ENCODE measurements at places on chromosomes 3 and 15.

- DNase-seq: no peak
- no peaks in the 10 kb centered on the region for H3K27me3 ChIP-seq
- H3K27ac ChIP-seq: no peak overlapping the region
- no peaks in the 10 kb centered on the region for H3K36me3 ChIP-seq
Observed at GRCh38 chr15:50315814-50316630, 39.0 kb downstream of the GABPB1 start.

GRCh38 chr15:40285151-40285550 is 2.3 kb upstream of the ANKRD63 start:
- no peaks in the 10 kb centered on the region for H3K36me3 ChIP-seq
- peaks cover 42% of the 10 kb centered on the region for H3K27me3 ChIP-seq

GRCh38 chr3:119211193-119211592 is 29.5 kb downstream of the B4GALT4 start:
- no peak overlapping the region for H3K4me3 ChIP-seq
- no peaks in the 10 kb centered on the region for H3K27me3 ChIP-seq
- H3K36me3 ChIP-seq: peaks cover 63% of the 10 kb centered on the region
- no peaks in the 10 kb centered on the region for H3K4me1 ChIP-seq
- H3K27ac ChIP-seq: no peak overlapping the region
- no peak for DNase-seq

DNA sequence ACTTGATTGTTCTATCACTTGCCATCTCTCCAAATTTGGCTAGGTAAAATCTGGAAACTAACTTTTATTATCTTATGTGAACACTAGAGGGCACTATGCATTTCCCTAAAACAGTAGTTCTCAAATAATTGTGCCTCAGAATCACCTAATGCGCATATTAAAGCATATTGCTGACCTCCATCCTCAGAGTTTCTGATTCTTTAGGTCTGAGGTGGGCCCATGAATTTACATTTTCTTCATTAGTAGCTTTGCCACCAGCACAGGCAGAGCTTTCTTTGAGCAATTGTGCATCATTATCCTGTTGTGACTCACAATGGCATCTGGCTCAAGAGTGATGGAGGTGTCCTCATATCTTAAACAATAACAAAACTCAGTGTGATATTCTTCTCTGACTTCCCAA is 17.5 kb upstream of the BCHE start:
- H3K36me3 ChIP-seq: no peaks in the 10 kb centered on the region
- no peaks in the 10 kb centered on the region for H3K27me3 ChIP-seq
- H3K4me1 ChIP-seq: no peaks in the 10 kb centered on the region
- DNase-seq: no peak
- no peak overlapping the region for H3K27ac ChIP-seq

DNA sequence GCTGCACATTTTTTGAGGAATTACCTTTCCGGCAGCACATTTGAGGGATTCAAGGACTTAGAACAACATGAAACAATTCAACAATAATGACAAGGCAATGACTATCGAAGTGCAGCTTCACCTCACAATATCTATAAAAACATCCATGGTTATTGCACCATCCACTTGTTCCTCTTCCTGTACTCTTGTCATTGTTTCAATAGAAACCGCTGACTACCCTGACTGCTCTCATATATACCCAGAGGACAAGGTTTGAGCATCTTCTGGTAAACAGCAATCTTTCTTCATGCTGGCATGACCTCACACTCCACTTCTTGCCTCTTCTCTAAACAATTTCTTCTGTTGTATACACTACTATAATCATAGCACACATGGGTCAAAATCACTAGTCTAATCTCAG is 864.9 kb downstream of the FHIT start:
- H3K27me3 ChIP-seq: no peaks in the 10 kb centered on the region
- DNase-seq: no peak
- H3K27ac ChIP-seq: no peak overlapping the region
- H3K4me3 ChIP-seq: no peak overlapping the region

- no peak overlapping the region for H3K27ac ChIP-seq
- H3K4me3 ChIP-seq: no peak overlapping the region
- H3K36me3 ChIP-seq: no peaks in the 10 kb centered on the region
- no peak for DNase-seq
Observed at GRCh38 chr3:172582712-172583111, 59.5 kb upstream of the TNFSF10 start.

DNA sequence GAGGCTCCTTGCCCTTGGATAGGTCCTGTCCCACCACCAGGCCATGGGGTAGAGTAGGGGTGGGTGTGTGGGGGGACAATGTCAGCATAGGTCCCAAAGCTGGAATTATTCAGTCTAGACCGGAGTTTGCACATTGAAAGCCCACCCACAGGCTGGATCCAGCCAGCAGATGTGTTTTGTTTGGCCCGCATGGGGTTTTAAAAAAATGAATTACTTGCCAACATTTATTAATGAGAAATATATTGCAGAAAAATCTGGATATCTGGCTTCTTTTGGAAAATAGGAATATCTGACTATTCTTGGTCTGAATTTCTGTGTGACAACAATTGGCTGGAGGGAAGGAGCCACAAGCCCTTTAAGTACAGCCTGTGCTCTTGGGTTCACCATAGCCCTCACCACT is 17.3 kb upstream of the LRIG1 start:
- no peak for DNase-seq
- H3K27me3 ChIP-seq: no peaks in the 10 kb centered on the region
- H3K4me1 ChIP-seq: no peaks in the 10 kb centered on the region
- H3K27ac ChIP-seq: no peak overlapping the region
- no peak overlapping the region for H3K4me3 ChIP-seq

DNA sequence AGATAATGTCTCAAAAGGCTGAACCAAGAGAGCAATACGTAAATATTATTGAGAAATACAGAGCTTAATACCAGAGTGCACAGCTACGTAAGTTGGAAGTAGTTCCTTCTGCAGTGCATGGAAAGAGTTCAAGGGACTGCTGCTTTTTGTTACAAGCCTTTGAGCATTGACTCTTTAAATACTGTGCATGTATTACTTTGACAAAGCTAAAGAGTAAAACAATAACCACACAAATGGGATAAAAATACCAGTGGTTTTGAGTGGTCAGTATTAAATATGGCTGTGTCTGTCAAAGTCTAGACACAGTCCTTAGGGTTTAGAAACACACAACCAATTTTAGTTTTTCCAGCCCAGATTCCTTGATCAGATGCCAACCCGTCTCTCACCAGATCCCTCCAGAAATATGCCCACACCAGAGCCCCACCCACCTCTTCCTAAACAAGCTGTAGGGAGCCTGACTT is 62.1 kb downstream of the SSR3 start:
- H3K4me3 ChIP-seq: no peak overlapping the region
- H3K4me1 ChIP-seq: no peaks in the 10 kb centered on the region
- DNase-seq: no peak
- H3K27ac ChIP-seq: no peak overlapping the region
- H3K27me3 ChIP-seq: no peaks in the 10 kb centered on the region

DNA sequence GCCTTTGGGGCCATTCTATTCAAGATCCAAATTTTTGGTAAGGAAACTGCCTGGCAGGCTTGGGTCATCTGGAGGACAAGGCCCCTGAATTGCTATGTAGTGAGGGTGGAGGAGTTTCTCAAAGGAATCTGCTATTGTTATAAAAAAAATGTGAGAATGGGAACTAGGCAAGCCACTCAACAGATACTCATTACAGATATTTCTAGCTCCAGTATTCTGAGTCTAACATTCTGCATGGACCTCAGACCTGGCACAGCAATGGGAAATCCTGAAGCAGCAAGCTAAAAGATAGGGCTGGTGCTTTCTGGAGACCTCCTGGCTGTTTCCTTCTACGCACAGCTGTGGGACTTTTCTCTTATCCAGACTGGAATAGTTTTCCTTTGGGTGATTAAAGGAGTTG is 430.7 kb upstream of the RBMS3 start:
- no peaks in the 10 kb centered on the region for H3K4me1 ChIP-seq
- H3K27me3 ChIP-seq: no peaks in the 10 kb centered on the region
- H3K36me3 ChIP-seq: no peaks in the 10 kb centered on the region
- H3K27ac ChIP-seq: no peak overlapping the region

DNA sequence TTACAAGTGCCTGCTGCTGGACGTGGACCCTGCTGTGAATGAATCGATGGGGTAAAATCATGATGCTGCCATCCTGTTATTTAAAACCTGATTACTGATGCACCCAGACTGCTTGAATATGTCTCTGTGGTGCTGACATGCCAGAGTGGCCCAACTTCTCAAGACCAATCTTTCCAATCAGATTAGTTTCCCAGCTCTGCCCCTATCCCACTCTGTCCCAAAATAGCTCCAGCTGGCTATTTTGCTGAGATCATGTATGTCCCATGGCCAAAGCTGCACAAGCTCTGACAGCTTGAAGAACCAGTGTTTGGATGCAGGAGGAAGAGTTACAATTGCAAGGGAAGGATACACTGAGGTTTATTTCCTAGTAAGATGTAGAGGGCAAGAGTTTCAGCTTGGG is 153.6 kb downstream of the TMEM108 start:
- no peak overlapping the region for H3K4me3 ChIP-seq
- no peak overlapping the region for H3K27ac ChIP-seq
- no peaks in the 10 kb centered on the region for H3K4me1 ChIP-seq
- no peak for DNase-seq
- H3K36me3 ChIP-seq: no peaks in the 10 kb centered on the region

DNA sequence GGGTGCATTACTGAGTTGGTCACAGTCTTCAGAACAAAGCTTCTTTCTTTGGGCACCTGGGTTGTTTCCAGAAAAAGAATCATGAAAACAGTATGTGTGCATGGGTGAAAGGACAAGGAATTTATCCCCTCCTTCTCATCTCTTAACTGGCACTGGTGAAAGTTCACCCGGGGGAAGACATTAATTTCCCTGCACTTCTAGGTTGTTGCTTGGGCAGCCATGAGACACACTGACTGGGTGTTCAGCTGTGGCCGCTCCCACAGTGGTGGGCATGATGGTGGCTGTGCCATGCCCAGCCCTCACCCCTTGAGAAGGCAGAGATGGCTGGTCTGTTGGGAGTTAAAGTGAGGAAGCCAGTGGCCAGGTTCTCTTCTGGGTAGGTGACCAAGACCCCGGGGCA is 16.6 kb upstream of the KY start:
- no peak for DNase-seq
- H3K27ac ChIP-seq: no peak overlapping the region
- no peaks in the 10 kb centered on the region for H3K36me3 ChIP-seq
- H3K27me3 ChIP-seq: no peaks in the 10 kb centered on the region

- no peak overlapping the region for H3K27ac ChIP-seq
- no peak overlapping the region for H3K4me3 ChIP-seq
- DNase-seq: no peak
- H3K4me1 ChIP-seq: no peaks in the 10 kb centered on the region
- H3K27me3 ChIP-seq: no peaks in the 10 kb centered on the region
Observed at GRCh38 chr3:182913889-182914288, 66.4 kb downstream of the DCUN1D1 start.

- H3K36me3 ChIP-seq: no peaks in the 10 kb centered on the region
- DNase-seq: no peak
- H3K4me3 ChIP-seq: no peak overlapping the region
- H3K27me3 ChIP-seq: no peaks in the 10 kb centered on the region
- H3K27ac ChIP-seq: no peak overlapping the region
Observed at GRCh38 chr3:195019335-195019734, 251.6 kb downstream of the XXYLT1 start.

Measured in upper lobe of right lung (tissue), 1 donor.